SK-N-DZ (cell line): ENCODE measurements at places on chromosomes 11 and 22.

- peak; percentile 75 for DNase-seq
These were observed 9.7 kb upstream of the MALAT1 start for GRCh38 chr11:65489035-65489705.

GRCh38 chr11:57873196-57873911, 111.8 kb downstream of the CTNND1 start:
- DNase-seq: no peak

DNA sequence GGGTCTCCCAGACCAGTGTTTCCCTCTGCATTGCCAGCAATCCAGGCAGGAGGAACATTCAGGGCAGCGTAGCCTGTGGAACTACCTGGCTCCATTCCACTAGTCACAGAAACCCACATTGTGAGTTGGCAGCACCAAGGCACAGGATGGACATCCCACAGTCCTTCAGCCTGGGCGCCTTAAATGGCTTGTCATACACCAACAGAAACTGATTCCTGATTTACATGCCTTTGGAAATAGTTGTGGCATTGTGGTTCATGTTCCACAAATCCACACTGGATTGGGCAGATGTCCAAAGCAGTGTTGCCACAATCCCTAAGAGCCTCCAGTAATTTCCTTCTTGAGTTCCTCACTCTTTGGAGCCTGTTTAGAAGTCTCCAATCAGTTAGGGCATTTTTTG, 225.6 kb downstream of the BLID start:
- no peak for DNase-seq

GRCh38 chr22:48137640-48138039, 1375.2 kb downstream of the TBC1D22A start:
- no peak for DNase-seq

- DNase-seq: no peak
These were observed 26.3 kb downstream of the KLHL22 start for GRCh38 chr22:20469110-20469868.

DNA sequence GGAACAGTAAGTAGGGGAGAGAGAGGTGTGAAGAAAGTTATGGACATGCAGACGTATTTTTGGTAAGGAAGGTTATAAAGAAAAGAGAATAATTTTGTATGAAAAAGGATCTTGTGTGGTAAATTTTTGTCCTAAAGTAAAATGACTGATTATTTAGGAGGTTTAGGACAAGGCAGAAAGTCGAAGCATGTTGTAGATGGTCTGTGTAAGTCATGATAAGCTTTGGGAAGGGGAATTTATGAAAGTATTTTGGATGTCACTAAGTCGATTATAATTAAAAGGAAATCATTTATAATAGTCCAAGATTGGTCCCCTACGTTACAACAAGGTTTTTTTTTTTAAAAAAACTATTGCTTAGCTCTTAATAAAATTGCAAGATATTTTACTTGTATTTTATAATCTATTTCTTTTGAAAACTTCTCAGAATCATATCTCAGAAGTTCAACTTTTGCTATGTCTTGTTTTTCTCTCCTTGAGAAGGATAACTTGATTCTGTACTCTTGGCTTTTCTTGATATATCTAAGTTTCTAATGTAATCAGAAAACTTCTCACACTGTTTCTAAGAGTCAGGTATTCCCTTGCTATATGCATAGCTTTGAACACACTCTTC, 10.9 kb upstream of the CABP2 start:
- DNase-seq: no peak

GRCh38 chr11:18594999-18595749, 4.4 kb upstream of the MISFA start:
- DNase-seq: no peak

DNA sequence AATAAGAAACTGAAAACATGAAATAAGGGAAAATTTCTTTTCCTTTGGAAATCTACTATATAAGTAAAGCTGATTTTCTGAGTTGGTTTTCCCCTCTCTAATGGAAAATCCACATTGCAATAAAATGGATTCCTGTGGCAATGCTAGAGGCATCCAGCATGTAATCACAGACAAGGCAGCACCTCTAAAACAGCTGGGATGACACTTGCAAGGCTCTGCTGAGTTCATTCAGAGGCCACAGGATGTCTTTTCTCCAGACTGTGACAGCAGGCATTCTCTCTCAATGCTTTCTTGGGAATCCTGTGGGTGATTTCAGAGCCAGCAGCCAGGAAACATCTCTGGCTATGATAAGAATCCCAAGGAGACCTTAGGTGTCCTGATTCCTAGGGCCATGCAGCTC, 201.3 kb upstream of the BLID start:
- no peak for DNase-seq
